ENCODE measurements at places on chromosomes 3 and 15.

DNA sequence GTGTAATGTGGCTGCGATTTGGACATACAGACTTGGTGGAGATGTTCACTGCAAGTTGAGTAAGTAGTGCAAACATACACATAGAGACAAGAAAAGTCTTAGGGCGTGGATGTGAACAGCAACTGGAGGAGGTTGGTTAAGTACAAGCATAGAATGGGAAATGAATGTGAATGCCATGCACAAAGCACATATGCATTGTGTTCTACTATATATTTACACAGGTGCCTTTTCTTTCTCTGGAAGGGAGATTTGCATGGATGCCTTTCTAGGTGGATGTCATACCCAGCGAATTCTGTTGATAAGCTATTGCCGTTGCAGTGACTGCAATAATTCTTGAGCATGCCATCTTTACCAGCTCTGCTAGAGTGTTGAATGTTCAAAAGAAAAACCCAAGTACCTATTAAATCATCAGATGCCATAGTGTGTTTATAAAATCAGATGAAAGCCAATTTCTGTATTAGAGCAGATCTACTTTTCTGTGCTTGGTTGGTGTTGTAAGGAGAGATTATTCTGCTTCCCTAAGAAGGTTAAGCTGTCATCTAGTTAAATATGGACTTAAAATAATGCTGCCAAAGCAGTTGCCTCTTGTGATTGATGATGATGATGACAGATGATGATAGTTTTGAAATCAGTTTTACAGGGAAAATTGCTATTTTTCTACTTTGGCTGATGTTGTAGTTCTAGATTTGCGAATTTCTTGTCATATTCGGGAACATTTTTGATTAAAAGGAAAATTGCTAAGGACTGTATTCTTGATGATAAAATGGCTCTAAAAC lies 148.4 kb downstream of the CNTN4 start:
- no peak for DNase-seq

- no peak for DNase-seq
These were observed 16.4 kb downstream of the TMEM108 start for GRCh38 chr3:133054586-133054985.

GRCh38 chr15:23801881-23802280 lies 114.8 kb upstream of the NDN start:
- no peak for DNase-seq

DNA sequence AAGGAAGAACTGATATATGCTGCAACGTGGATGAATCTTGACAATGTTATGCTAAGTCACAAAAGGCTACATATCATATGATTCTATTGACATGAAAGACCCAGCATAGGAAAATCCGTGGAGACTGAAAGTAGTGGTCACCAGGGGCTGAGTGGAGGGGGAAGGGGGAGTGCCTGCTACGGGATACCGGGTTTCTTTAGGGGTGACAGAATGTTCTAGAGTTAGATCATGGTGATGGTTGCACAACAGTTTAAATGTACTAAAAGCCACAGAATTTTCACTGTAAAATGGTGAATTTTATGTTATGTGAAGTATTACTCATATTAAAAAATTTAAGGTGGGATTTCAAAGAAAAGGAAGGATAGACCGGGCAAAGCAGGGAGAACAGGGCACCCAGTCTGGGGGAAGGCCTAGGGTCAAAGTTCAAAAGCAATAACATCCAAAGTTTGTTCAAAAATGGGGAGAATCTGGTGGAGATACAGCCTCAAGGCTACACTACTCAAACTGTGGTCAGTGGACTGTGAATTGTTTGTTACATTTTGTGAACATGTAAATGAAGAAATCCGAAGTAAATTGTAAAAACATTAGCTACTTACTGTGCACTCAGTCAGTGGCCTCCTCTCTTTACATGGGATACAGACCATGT lies 74.2 kb upstream of the FNDC3B start:
- no peak for DNase-seq

DNA sequence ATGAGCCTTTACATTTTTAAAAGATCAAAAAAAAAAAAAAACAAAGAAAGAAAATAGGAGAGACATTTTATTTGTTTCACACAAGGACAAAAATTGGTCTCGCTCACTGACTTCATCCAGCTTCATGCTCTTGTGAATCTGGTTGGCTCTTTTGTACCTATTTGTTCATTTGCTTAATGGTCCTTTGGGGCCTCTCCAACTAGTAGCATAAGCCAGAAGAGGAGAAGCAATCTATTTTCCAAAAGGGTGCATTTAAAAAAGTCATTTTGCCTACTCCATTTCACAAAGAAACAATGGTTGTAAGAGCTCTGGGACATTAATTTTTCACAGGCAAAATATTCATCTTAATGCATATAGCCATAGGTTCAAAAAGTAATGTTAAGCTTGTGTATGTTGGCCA lies 168.3 kb upstream of the ADAMTS9 start:
- no peak for DNase-seq

- no peak for DNase-seq
These were observed 74.9 kb downstream of the DAPK2 start for GRCh38 chr15:63971427-63971805.

GRCh38 chr15:96958721-96959120 lies 628.2 kb downstream of the NR2F2 start:
- no peak for DNase-seq

- no peak for DNase-seq
These were observed 1.3 kb downstream of the GATM start for GRCh38 chr15:45376967-45377608.

GRCh38 chr3:157922614-157923013 lies 183.6 kb downstream of the SHOX2 start:
- DNase-seq, result no peak

DNA sequence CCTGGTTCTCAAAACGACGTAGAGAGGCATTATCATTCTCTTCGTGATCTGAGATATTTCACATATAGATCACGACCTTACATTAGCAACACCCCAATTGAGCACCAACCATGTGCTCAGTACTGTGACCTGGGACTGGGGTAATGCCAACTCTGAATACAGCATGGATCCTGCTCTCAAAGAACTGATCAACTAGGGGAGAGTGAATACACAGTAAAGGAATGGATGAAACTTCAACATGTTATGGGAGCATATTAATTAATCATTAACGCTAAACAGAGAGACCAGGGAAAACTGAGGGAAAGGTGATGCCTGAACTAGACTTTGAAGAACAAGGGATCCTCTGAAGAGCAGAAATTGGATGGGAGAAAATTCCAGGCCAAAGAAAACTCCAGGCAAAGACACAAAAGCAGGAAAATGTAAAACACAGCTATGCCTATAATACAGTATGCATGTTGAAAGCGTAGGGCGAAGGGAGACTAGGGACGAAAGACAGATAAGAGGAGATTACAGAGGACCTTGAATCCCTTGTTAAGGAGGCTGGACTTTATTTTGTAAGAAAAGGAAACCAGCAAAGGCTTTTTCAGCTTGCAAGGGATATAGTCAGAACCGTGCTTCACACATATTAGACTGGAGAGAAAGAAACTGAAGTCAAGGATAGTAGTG lies 105.7 kb downstream of the ANO10 start:
- no peak for DNase-seq

DNA sequence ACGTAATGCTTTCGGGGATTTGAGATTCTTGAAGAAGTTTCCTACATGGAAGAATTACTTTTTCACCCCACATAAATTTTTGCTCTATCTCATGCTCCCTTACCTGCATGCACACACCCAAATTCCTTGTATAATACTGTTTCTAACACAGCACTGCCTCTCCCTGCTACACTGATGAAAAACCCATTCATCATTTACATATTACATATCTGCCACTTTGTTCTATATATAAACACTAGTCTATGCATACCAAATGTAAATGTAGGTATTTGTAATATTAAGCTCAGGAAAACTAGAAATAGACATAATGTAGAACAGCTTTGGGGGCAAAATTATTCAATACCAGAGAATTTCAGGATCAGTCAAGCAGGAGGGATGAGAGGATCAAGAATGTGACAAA lies 182.6 kb upstream of the SEMA6D start:
- no peak for DNase-seq

DNA sequence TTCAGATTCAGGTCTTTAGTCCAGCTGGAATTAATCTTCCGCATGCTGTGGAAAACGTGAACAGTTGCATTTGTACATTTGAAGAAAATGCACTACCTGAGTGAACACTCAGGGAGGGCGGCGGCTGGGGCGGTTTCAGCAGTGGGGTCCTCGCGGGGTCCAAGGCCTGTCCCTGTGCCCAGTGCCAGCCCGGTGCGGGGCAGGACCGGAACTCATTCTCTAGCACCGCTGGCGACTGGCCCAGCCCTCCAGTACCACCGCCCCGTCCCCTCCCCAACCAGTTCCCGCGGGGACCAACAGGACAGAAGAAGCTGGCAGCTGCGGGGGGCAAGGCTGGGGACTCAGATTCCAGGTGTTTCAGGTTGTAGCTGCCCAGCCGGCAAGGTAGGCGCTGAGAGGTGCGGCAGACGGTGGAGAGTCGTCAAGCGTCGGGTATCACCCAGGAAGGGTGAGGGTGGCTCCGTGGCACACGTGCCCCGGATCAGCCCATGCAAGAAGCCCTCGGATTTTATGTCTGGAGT lies 72.2 kb upstream of the ARNT2 start:
- DNase-seq, result no peak

DNA sequence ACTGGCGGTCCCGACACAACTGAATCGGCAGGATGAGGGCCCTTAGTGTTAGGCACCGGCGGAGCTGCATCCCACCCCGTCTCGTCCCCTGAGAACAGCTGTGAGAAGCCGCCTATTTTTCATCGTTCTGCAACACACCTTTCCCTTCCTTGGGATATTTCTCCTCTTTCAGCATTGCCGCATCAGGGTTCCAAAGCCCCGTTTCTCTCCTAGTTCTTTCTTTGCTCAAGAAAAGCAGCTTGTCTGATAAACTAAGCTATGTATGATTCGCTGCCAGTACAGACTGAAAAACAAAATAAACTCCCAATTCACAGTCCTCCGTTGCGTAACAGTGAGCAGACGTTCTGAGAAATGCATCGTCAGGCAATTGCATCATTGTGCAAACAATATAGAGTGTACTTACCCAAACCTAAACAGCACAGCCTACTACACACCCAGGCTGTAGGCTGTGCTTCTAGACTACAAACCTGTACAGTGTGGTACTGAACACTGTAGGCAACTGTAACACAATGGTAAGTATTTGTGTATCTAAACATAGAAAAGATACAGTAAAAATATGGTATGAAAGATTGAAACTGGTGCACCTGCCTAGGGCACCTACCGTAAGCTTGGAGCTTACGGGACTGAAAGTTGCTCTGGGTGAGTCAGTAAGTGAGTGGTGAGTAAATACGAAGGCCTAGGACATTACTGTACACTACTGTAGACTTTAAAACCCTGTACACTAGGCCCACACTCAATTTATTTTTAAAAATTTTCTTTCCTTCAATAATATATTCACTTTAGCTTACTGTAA lies 8.9 kb upstream of the ADAMTS17 start:
- no peak for DNase-seq

- no peak for DNase-seq
These were observed 152.8 kb upstream of the TLE3 start for GRCh38 chr15:70250208-70251201.

DNA sequence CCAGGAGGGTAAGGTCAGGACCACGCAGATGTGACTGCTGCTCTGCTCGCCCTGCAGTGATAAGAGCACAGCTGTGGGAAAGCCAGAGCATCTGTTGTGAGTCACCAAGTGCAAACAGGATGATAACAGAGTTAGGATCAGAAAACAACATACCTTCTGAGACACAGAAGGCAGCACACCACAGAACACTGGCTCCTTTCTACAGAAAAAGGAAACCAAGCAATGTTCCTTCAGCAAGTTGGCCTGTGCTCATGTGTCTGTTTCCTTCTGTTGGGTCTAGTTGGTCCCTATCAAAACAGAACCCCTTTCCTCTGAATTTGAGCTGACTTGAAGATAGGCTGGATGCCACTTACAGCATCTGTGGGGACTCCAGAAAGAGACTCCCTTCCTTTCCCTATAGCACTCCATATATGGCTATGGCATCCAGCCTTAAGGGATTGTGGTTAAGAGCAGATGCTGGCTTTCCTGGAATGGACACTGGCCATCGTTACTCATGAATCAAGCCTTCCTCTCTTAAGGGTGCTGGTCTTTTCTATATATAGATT lies 440.7 kb upstream of the THBS1 start:
- no peak for DNase-seq

- no peak for DNase-seq
These were observed 37.8 kb upstream of the TRH start for GRCh38 chr3:129936757-129937156.

- DNase-seq, result no peak
These were observed 8.1 kb upstream of the PHC3 start for GRCh38 chr3:170189398-170190256.

Data from cerebellar nuclear complex (tissue), 1 donor.